ENCODE measurements at places on chromosomes 1 and 21.

- DNase-seq = no peak
Measured at GRCh38 chr1:221418346-221418745, 323.5 kb downstream of the DUSP10 start.

DNA sequence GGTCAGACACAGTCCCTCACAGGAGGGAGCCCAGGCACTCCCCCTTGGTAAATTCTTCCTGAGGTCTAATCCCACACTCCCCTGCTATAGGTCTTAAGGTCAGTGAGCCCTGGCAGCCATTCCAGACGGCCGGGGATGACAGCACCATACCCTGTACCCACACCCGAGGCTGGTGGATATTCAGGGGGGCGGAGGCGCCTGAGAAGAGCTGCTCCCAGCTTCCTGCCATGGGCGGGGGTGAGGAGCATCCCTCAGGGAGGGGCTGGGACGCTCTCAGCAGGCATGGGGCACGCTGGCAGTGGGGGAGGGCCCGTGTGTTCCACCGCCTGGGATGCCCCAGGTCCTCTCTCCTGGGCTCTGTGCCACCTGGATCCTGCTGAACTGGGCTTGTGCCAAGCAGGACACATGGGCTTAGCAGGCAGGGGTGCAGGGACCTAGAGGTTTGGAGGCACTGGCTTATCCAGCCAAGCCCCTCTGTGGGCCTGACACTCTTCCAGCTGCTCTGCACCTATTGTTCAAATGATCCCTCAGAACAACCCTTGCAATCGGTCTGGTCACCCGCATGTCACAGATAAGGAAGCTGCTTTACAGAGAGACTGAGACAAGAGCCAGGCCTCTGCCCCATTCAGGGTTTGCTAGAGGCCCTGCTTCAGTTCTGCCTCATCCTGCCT is 5.7 kb upstream of the ADGRB2 start:
- DNase-seq = peak; percentile 55

GRCh38 chr1:227010645-227011044 is 70.6 kb downstream of the COQ8A start:
- DNase-seq = no peak

GRCh38 chr1:15350551-15351200 is 59.0 kb upstream of the EFHD2 start:
- peak; percentile 7 for DNase-seq

DNA sequence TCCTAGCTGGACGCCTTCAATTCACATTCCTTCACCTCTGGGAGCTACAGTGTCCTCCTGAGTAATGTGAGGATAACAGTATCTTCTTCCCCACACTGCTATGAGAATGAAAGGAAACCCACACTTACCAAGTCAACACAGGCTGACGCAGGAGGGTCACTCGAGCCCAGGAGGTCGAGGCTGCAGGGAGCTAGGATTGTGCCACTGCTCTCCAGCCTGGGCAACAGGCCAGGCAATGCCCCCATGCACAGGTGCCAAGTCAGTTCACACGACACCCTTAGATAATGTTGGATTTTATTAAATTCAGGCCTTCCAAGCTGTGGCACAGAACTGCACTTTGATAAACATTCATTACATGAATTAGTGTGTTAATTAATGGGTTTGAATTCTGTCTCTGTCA is 31.9 kb downstream of the MATN1 start:
- no peak for DNase-seq

GRCh38 chr1:8477166-8477982 is 159.5 kb downstream of the SLC45A1 start:
- no peak for DNase-seq
